ENCODE measurements at places on chromosomes 16 and 17.

DNA sequence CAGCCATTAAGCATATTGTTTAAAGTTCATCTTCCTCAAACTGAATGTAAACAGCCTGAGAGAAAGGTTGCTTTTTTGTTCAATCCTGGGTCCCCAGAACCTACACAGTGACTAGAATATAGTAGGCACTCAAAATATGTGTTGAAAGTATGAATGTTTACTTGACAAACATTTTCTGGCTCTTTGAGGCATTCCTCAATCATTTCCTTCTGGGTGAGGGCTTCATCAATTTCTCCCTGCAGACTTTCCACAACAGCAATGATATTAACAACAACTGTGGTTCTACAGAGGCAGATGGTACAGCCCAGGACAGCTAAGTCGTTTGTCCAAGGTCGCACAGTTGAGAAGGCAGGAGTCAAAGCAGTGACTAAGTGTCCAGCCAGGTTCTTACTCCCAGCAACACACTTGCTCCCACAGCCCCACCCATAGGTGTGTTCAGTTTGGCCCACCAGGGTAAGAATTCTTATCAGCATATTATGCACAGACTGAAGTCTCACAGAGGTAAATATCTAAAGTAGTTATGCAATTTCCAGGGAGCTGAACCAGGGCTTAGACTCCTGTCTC lies 61.1 kb downstream of the HS3ST3B1 start:
- DNase-seq: no peak

GRCh38 chr16:20243731-20244281 lies 83.5 kb downstream of the GP2 start:
- no peak for DNase-seq

- no peak for DNase-seq
Observed at GRCh38 chr17:13784434-13785095, 182.8 kb upstream of the HS3ST3A1 start.

DNA sequence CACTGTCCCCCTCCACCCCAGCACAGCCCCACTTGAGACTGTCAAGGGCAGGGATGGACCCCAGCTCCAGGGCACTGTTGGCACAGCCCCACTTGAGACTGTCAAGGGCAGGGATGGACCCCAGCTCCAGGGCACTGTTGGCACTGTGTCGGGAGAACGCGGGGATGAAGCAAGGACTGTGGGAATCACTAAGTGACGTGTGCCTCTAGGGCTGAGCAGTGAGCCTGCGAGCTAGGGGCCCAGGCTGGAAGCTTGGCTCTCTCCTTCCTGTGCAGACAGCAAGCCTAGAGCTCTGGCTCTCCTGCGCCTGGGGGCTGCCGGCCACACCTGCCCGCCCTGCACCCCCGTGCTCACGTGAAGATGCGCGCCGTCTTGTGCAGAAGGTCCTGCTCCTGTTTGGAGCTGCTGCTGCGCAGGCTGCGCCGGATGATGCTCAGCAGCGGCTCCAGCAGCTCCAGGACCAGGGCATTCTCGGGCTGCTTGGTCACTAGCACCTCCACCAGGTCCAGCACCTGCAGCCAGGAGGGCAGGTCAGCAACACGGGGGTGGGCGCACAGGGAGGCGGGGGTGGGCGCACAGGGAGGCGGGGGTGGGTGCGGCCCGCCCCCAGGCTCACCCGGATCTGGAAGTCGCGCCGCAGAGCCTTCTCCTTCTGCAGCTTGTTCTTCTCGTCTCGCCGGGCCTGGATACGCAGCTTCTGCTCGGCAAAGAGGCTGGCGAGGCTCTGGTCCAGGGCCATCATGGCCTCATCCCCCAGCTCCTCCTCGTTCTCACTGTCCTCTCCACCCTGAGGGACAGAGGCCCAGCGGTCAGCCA lies 10.8 kb downstream of the MYBBP1A start:
- no peak for DNase-seq

- no peak for DNase-seq
Observed at GRCh38 chr16:12613131-12613991, 190.3 kb downstream of the CPPED1 start.

GRCh38 chr16:12043953-12044352 lies 67.4 kb downstream of the SNX29 start:
- DNase-seq: no peak

GRCh38 chr17:64024215-64024654 lies 3.8 kb upstream of the ICAM2 start:
- no peak for DNase-seq

- no peak for DNase-seq
Observed at GRCh38 chr16:50295541-50296132, 29.3 kb downstream of the ADCY7 start.

Measured in NCI-H510A (cell line).